Aorta (tissue), 5 donors: ENCODE measurements at places on chromosomes 1 and 21.

- no peak overlapping the region for H3K27ac ChIP-seq
- H3K36me3 ChIP-seq: no peaks in the 10 kb centered on the region
- DNase-seq: no peak
- no peak overlapping the region for H3K4me3 ChIP-seq
- no peaks in the 10 kb centered on the region for H3K4me1 ChIP-seq
Observed at GRCh38 chr1:160826546-160826945, 30.6 kb downstream of the LY9 start.

GRCh38 chr1:94636624-94637023 is 95.1 kb upstream of the F3 start:
- no peaks in the 10 kb centered on the region for H3K27me3 ChIP-seq
- DNase-seq: no peak
- H3K36me3 ChIP-seq: no peaks in the 10 kb centered on the region
- no peaks in the 10 kb centered on the region for H3K4me1 ChIP-seq

- H3K27me3 ChIP-seq: peaks cover 4% of the 10 kb centered on the region
- no peaks in the 10 kb centered on the region for H3K36me3 ChIP-seq
- no peak for DNase-seq
- peak overlapping the region; percentile 32 for H3K4me3 ChIP-seq
Observed at GRCh38 chr21:33071770-33072306, 1.9 kb downstream of the OLIG1 start.

- DNase-seq: no peak
- H3K27me3 ChIP-seq: no peaks in the 10 kb centered on the region
- no peak overlapping the region for H3K4me3 ChIP-seq
- H3K36me3 ChIP-seq: no peaks in the 10 kb centered on the region
- H3K27ac ChIP-seq: no peak overlapping the region
- H3K4me1 ChIP-seq: no peaks in the 10 kb centered on the region
Observed at GRCh38 chr1:22126531-22126930, 16.4 kb downstream of the WNT4 start.

GRCh38 chr1:85125891-85126290 is 74.9 kb downstream of the SYDE2 start:
- no peak for DNase-seq
- H3K4me3 ChIP-seq: no peak overlapping the region
- peaks cover 2% of the 10 kb centered on the region for H3K4me1 ChIP-seq
- H3K27ac ChIP-seq: no peak overlapping the region
- no peaks in the 10 kb centered on the region for H3K36me3 ChIP-seq

DNA sequence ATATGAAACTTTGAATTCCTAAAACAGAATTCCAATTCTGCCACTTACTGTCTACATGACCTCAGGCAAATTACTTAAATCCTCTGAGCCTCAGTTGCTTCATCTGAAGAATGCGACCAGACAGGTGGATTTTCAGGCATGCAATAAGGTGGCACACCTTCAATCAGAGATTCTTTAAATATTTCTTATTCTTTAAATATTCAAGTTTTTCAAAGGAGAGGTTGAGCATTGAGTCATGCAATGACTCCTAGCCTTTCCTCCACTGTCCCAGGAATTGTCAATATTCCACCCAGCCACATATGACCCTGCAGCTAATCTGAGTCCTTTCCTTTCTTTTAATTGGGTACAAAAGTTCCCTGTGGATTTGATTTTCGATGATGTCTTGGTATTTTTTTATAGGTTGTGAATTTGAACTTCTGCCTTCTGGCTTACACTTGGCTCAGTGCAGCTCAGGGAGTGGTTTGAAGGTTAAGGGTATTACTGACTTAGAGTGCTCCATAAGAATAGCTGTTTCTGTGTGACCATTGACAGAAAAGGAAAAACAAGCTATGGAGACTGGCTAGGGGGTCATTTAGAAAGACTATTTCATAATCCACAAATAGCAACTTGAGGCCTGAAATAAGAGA is 52.2 kb upstream of the PRDX6 start:
- H3K27ac ChIP-seq: no peak overlapping the region
- H3K4me3 ChIP-seq: no peak overlapping the region
- H3K4me1 ChIP-seq: no peaks in the 10 kb centered on the region
- no peaks in the 10 kb centered on the region for H3K27me3 ChIP-seq

DNA sequence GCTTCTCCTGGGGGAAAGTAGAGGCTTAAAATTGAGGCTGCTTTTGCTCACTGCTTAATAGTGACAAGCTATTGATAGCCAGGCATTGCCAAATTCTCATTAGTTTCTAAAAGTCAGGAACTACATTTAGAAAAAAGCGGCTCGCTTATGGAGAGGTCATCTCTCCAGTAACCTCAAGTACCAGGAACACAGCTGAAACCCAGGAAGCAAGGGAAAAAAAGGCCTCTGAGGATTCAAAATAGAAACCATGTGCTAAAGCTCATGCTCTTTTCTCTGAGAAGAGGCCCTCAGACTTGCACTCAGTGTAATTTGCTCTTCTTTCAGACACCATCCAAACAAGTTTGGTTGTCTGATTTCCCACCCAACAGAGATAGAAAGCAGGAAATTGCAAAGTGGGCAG is 261.4 kb upstream of the USP25 start:
- H3K4me3 ChIP-seq: no peak overlapping the region
- DNase-seq: no peak
- H3K27me3 ChIP-seq: no peaks in the 10 kb centered on the region
- H3K27ac ChIP-seq: no peak overlapping the region

- DNase-seq: no peak
- H3K4me3 ChIP-seq: no peak overlapping the region
- no peak overlapping the region for H3K27ac ChIP-seq
- H3K4me1 ChIP-seq: no peaks in the 10 kb centered on the region
- no peaks in the 10 kb centered on the region for H3K36me3 ChIP-seq
Observed at GRCh38 chr1:248850124-248850523, 8.8 kb downstream of the ZNF692 start.

DNA sequence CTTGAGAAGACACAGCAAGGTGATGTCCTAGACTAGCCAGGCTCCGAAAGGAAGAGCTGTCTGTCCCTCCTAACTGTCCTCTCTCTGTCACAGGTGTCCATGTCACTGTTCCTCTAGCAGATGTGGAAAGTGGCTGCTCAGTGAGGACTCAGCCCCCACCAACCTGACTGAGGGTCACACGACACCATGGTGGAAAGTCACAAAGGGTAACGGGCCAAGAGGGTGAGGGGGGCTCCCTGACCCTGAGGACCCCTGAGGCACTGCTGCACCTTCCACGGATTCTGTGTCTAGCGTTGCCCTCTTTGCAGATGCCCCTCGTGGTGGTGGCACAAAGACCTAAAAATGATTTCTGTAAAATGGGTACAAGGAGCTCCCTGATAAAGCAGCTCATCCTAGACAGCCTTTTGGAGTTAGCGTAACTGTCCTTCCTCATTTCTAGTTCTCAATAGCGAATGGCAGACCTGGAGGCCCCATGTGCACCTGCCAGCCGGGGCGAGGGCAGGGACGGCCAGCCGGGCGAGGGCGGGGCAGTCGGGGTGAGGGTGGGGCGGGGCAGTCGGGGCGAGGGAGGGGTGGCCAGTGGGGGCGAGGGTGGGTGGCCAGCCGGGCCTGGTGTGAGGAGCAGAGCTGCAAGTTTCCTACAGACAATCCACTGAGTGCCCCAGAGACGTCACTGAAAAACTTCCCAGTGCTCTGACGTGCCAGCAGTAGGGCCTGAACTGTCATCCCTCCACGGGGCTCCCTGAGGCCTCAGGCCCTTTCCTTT is 23.4 kb downstream of the POFUT2 start:
- no peak overlapping the region for H3K4me3 ChIP-seq
- no peak overlapping the region for H3K27ac ChIP-seq
- H3K4me1 ChIP-seq: no peaks in the 10 kb centered on the region
- H3K27me3 ChIP-seq: no peaks in the 10 kb centered on the region

GRCh38 chr1:246569248-246570238 is 3.3 kb downstream of the CNST start:
- no peak overlapping the region for H3K4me3 ChIP-seq
- no peak overlapping the region for H3K27ac ChIP-seq
- H3K36me3 ChIP-seq: no peaks in the 10 kb centered on the region
- no peak for DNase-seq

DNA sequence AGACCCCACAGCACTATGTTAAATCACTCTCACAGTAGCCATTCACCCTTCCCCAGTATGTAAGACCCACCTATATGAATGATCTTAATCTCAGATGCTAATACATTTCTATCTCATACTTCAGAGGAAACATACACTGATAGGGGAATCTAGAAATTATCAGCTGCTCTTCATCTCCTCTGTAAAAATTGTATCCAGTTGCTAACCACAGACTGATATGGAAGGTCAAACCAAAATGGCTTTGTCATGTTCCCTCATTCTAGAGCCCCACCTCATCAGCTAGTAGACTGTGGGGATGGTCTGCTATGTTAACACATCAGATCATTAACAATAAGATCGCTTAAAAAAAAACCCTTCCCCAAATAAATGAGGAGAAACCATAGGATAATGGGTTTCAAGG is 71.7 kb downstream of the UBR4 start:
- H3K4me1 ChIP-seq: no peaks in the 10 kb centered on the region
- no peak for DNase-seq
- no peak overlapping the region for H3K27ac ChIP-seq
- peaks cover 7% of the 10 kb centered on the region for H3K36me3 ChIP-seq
- H3K4me3 ChIP-seq: no peak overlapping the region
- no peaks in the 10 kb centered on the region for H3K27me3 ChIP-seq

- H3K4me1 ChIP-seq: no peaks in the 10 kb centered on the region
- H3K4me3 ChIP-seq: no peak overlapping the region
- no peaks in the 10 kb centered on the region for H3K36me3 ChIP-seq
- DNase-seq: no peak
- no peak overlapping the region for H3K27ac ChIP-seq
Observed at GRCh38 chr1:178434899-178435435, 61.8 kb downstream of the CLEC20A start.

GRCh38 chr1:32219022-32219421 is 3.1 kb downstream of the TMEM234 start:
- no peak overlapping the region for H3K4me3 ChIP-seq
- H3K36me3 ChIP-seq: no peaks in the 10 kb centered on the region
- DNase-seq: no peak
- H3K27ac ChIP-seq: no peak overlapping the region

- peak; percentile 82 for DNase-seq
- H3K27me3 ChIP-seq: no peaks in the 10 kb centered on the region
- no peaks in the 10 kb centered on the region for H3K4me1 ChIP-seq
- no peaks in the 10 kb centered on the region for H3K36me3 ChIP-seq
- H3K4me3 ChIP-seq: no peak overlapping the region
- H3K27ac ChIP-seq: no peak overlapping the region
Observed at GRCh38 chr1:226602186-226603021, 53.8 kb downstream of the STUM start.

GRCh38 chr1:183730886-183731573 is 73.9 kb upstream of the RGL1 start:
- H3K27me3 ChIP-seq: no peaks in the 10 kb centered on the region
- no peaks in the 10 kb centered on the region for H3K4me1 ChIP-seq
- H3K4me3 ChIP-seq: no peak overlapping the region
- no peak overlapping the region for H3K27ac ChIP-seq
- no peak for DNase-seq

DNA sequence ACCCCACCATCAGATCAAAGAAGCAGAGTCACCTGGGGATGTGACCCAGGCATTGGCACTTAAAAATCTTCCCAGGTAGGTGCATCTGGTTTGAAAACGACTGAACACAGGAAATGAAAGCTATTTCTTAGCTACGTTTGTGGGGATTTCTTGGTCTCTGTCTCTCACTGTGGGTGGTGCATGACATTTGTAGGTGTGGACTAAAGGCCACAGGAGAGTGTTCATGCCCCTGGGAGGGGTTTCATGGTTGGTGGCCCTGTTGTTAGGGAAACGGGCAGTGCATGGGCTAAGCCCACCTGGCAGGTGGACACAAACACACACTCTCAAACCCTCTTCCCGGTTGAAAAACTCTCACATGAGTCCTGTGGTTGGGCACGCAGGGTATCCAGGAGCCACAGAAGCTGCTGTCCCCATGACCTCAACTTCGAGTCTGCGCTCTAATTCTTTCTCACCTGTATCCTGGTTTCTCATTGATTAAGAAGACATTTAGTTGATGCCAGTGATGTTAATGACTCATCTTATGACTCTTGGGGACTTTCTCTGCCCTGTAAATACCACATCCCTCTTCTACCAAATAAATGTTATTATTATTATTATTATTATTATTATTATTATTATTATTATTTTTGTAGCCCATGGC is 119.4 kb downstream of the MRPS6 start:
- no peaks in the 10 kb centered on the region for H3K4me1 ChIP-seq
- H3K27ac ChIP-seq: no peak overlapping the region
- no peaks in the 10 kb centered on the region for H3K27me3 ChIP-seq
- H3K4me3 ChIP-seq: no peak overlapping the region

DNA sequence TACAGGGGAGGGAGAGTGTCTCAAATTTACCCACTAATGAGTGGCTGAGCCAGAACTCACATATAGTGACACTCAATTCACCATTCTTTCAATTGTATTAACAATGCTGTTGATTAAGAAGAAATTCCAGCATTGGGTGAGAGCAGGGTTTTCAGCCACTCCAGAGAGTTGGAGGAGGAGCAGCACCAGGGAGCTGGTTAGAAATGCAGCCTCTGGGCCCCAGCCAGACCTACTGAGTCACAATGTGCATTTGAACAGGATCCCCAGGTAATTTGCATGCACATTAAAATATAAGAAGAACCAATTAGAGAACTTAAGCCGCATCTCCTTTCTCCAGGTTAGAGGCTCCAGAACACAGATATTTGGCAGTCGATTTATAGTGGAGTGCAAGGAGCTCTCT is 41.8 kb downstream of the TNR start:
- H3K36me3 ChIP-seq: no peaks in the 10 kb centered on the region
- H3K27me3 ChIP-seq: no peaks in the 10 kb centered on the region
- no peaks in the 10 kb centered on the region for H3K4me1 ChIP-seq
- no peak overlapping the region for H3K4me3 ChIP-seq
- DNase-seq: no peak
- no peak overlapping the region for H3K27ac ChIP-seq

- no peaks in the 10 kb centered on the region for H3K4me1 ChIP-seq
- H3K27ac ChIP-seq: no peak overlapping the region
- DNase-seq: peak; percentile 82
- H3K27me3 ChIP-seq: no peaks in the 10 kb centered on the region
- H3K36me3 ChIP-seq: no peaks in the 10 kb centered on the region
Observed at GRCh38 chr1:34924759-34925555, 4.5 kb downstream of the DLGAP3 start.

DNA sequence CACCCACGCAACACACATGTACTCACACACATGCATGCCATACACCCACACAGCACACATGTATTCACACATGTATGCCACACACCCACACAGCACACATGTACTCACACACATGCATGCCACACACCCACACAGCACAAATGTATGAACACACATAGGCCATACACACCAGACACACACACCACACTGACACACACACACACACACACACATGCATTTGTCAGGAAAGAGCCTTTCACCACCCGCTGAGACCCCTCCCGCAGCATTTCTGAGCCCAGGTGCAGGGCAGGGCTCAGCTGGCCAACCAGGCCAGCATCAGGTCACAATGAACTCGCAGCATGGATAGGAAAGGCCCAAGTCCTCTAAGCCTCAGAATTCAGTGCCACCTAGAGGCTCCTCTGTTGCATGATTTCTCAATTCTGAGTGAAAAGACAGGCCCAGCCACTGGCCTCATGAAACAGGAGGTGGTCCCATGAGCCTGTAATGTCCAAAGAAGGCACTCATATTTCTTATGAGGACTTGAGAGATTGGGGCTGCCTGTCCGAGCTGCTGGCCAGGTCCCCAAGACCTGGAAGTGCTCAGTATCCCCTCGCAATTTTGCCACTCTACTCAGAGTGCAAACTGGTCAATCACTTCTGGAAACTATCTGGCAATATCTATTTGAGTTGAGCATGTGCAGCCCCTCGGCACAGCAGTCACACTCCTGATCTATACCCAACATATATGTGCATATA is 57.3 kb downstream of the PSMG1 start:
- DNase-seq: no peak
- no peaks in the 10 kb centered on the region for H3K4me1 ChIP-seq
- H3K4me3 ChIP-seq: no peak overlapping the region
- H3K27me3 ChIP-seq: no peaks in the 10 kb centered on the region
- H3K36me3 ChIP-seq: no peaks in the 10 kb centered on the region
